ENCODE measurements at places on chromosomes 3 and 15.

DNA sequence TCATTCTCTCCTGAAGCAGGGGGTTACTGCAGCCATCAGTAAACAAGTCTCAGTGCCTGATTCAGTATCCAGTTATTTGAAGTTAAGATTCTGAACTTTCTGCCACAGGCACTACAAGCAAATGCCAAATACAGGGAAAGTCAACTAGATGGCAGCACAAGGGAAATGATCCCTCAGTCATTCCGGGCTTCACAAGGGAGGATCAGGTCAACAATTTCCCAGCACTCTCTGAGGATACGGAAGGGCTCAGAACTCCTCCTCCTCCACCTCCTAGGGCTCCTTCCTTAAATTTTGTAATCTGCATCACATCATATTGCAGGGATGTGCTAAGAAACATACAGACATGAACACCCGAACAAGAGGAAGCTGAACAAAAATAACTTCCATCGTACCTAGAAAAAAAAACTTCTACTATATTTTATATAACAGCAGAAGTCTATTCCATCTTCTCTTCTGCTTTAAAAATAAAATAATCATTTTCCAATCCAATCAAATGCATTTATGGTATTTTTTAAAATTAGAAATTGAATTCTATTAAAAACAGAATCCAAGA is 187.1 kb downstream of the FMN1 start:
- no peak for DNase-seq

- no peak for DNase-seq
Observed at GRCh38 chr3:141305436-141305835, 62.9 kb upstream of the ZBTB38 start.

- no peak for DNase-seq
Observed at GRCh38 chr3:72017311-72017710, 232.4 kb upstream of the PROK2 start.

DNA sequence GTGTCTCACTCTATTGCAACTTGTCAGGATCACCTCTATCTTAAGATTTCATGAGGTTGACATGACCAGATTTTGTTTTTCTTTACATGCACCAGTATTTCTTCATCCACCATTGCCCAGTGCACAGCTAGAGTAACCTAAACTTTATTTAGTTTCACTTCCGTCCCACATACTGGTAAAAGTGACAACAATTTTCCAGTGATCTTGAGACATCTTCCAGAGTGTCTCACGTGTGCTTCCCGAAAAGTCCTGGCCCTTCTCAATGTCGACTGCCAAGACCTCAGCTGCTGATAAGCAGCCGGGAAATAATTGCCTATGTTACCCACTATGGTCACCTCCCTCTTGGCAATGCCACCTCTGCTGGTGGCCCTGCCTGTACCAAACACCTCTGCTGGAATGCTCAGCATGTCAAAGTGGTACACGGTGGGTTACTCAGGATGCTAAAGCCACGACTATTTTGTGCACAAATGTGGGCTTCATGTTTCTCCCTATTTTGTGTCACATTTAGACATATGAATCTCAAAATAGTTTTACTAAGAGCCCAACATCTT is 379.7 kb upstream of the TGFBR2 start:
- no peak for DNase-seq

GRCh38 chr3:110933821-110934426 is 137.7 kb upstream of the NECTIN3 start:
- DNase-seq, result no peak

GRCh38 chr15:60375306-60375705 is 22.5 kb downstream of the ANXA2 start:
- peak; percentile 73 for DNase-seq

GRCh38 chr3:145383416-145383815 is 777.6 kb downstream of the PLOD2 start:
- DNase-seq, result no peak

DNA sequence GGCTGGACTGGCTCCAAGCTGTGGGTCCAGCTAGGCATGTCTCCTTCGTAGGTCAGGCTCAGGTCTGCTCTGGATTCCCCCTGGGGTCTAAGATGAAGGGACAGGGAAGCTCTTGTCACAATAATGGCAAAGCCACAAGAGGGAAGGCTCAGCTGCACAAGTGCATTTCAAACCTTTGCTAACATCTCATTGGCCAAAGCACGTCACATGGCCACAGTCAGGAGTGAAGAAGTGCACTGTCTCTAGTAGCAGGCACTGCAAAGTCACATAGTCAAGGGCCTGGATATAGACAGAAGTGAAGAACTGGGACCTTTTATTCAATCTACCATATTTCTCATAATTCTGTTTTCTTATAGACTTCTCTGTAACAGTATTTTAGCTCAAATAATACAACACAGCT is 20.1 kb downstream of the DLEC1 start:
- no peak for DNase-seq

- DNase-seq, result no peak
Observed at GRCh38 chr15:70031261-70031660, 66.5 kb downstream of the TLE3 start.

- no peak for DNase-seq
Observed at GRCh38 chr3:189563853-189564563, 67.2 kb upstream of the TP63 start.
